Myocyte (in vitro differentiated cells): ENCODE measurements at places on chromosomes 12 and 14. TPM values are rescaled to one million over a fixed set of nuclear protein-coding genes. Genes with fewer than 3 reads are reported as not detected.
A peak's percentile ranks its signal among the peaks of the same experiment; 100 is the strongest.

Gene ANKRD52
- total RNA-seq: 31.3 and 31.8 TPM in 2 replicates

Gene FOS
- total RNA-seq: 22.7 and 26.5 TPM in 2 replicates

Gene KLHL33
- 0.05 and 0.16 TPM in 2 replicates for total RNA-seq

Gene CISTR
- not detected in 2 replicates for total RNA-seq

GRCh38 chr12:50089730-50090129, 4.6 kb downstream of the SMARCD1 start:
- no peak for DNase-seq

DNA sequence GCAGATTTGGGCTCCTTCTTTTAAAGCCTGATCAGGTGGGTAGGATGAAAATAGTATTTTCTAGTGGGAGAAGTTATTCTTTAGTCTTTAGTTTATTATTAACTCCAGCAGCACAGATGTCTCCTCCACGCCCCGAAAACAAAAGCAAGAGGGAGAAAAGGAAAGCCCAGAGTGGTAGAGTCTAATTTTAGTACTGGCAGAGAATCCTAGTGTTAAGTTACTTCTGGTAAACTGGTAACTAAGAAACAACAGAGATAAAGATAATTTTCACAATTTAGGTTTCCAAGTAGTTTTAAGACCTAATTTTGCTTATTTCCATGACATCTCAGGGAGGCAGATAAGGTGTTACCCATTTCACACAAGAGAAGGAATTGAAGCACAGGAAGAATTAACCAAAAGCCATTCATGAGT, 16.3 kb downstream of the ATP5MC2 start:
- DNase-seq: peak; percentile 82

- no peak for DNase-seq
Observed at GRCh38 chr14:70148351-70148750, 40.4 kb downstream of the SLC8A3 start.

GRCh38 chr14:53350429-53350828, 197.3 kb upstream of the DDHD1 start:
- no peak for DNase-seq

DNA sequence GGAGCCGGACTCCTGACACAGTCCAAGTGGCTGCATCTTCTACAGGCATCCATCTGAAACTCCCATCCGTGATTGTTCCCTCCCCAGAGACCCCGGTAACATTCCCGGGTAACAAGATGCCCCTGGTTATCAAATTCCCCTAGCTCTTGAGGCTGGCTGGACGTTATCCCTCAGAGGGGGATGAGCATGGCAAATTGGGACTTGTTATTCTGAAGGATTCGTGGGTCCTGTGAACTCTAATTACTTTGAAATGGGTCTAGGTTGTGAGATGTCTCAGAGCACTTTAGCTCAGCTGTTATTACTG, 642 bp upstream of the PAN2 start:
- DNase-seq: no peak
